ENCODE measurements at places on chromosomes 6 and 20. TPM values are rescaled to one million over a fixed set of nuclear protein-coding genes. Genes with fewer than 3 reads are reported as not detected.

The CAGE1 gene
- 0.38 TPM for total RNA-seq

GRCh38 chr20:17568045-17568788, 1.7 kb upstream of the DSTN start:
- no peak for DNase-seq
- peaks cover 17% of the 10 kb centered on the region for H3K4me1 ChIP-seq
- no peak overlapping the region for H3K27ac ChIP-seq
- no peak overlapping the region for H3K4me3 ChIP-seq
- H3K36me3 ChIP-seq: no peaks in the 10 kb centered on the region

- no peak for DNase-seq
- H3K27me3 ChIP-seq: no peaks in the 10 kb centered on the region
- H3K4me1 ChIP-seq: no peaks in the 10 kb centered on the region
- peaks cover 2% of the 10 kb centered on the region for H3K36me3 ChIP-seq
These were observed 57.3 kb downstream of the PTPRA start for GRCh38 chr20:2930538-2930937.

GRCh38 chr6:42227173-42227850, 9.7 kb upstream of the MRPS10 start:
- no peak for DNase-seq
- no peaks in the 10 kb centered on the region for H3K27me3 ChIP-seq
- no peaks in the 10 kb centered on the region for H3K4me1 ChIP-seq
- H3K4me3 ChIP-seq: no peak overlapping the region

DNA sequence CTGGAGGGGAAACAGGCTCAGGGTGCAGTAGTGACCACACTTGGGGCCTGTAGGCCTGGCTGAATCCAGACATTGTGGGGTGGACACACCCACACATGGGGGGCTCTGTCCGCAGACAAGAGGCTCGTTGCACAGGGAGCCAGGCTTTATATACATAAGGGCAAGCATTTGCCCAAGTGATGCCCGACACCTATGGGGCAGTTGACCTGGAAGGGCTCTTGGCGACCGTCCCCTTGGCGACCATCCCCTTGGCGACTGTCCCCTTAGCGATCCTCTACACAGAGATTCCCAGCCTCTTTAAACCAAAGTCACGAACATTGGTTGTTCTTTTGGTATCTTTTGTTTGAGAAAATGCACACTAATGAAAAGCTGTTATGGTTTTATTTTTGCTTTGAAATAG, 2.7 kb downstream of the TOX2 start:
- no peaks in the 10 kb centered on the region for H3K36me3 ChIP-seq
- H3K27me3 ChIP-seq: peaks cover 38% of the 10 kb centered on the region
- H3K4me3 ChIP-seq: no peak overlapping the region
- H3K27ac ChIP-seq: no peak overlapping the region

- DNase-seq: no peak
- no peak overlapping the region for H3K27ac ChIP-seq
- H3K36me3 ChIP-seq: no peaks in the 10 kb centered on the region
- H3K27me3 ChIP-seq: peaks cover 11% of the 10 kb centered on the region
- no peak overlapping the region for H3K4me3 ChIP-seq
These were observed 67.3 kb downstream of the KCNB1 start for GRCh38 chr20:49415005-49415667.
